NB4 (cell line): ENCODE measurements at places on chromosomes 5 and 9.
A peak's percentile ranks its signal among the peaks of the same experiment; 100 is the strongest.

DNA sequence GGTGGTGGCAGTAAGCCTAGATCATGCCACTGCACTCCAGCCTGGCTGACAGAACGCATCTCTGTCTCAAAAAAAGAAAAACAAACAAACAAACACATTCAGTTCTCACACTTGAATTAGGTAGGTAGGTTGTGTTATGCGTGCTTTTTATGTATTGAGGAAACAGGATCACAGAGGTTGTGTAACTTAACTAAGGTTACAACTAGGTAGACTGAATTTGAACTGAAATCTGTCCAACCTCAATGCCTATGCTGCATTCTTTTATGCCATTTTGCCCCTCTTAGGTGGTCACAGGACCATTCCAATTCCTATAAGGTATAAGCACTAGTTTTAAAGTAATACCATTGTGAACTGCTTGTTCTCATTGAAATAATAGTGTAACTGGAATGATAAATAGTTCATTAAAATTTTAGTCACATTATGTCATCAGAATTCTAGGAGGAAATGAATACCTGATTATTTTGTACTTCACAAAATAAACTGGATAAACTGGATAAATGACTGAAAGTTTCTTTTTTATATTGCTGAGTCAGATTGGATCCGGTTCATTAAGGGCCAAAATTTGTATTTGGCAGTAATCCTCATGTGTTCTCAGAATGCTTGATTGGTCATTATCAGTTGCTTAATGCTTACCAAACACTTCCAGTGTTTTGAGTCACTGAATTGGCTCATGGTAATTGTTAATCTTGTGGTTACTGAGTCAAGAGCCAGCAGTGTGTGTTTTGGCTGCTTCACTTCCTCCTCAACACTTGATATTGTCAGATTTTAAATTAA, 7.1 kb downstream of the UBAP1 start:
- DNase-seq, result peak; percentile 97

GRCh38 chr5:176716320-176716719, 69.0 kb downstream of the TSPAN17 start:
- no peak for DNase-seq

DNA sequence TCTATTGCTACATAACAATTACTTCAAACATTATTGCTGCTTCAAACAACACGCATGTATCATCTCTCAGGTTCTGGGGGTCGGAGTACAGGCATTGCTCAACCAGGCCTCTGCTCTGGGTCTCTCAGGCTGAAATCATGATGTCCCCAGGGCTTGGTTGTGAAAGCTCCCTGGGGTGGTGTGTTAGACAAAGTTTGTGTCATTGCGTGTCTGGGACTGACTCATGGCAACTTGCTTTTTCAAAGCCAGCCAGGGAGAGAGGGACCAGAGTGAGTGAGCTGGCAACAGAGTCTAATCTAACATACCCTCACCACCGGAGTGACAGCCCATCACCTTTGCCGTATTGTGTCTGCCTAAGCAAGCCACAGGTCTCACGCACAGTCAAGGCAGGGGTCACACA, 259.2 kb upstream of the NFIL3 start:
- peak; percentile 77 for DNase-seq

- no peak for DNase-seq
Observed at GRCh38 chr5:131068893-131069643, 96.0 kb downstream of the HINT1 start.

DNA sequence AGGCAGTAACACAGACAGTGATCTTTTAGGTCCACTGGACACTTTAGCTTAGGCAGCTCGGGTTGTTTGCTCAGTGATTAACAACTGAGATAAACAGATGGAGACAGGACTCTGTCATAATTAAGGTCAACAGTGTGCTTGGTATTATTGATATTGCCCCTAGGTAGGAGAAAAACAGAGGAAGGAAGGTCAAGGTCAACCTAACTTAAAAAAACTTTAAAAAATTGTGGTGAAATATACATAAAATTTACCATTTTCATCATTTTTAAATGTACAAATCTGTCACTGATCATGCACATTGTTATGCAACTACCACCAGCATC, 2.1 kb upstream of the HSPA4 start:
- DNase-seq, result no peak

DNA sequence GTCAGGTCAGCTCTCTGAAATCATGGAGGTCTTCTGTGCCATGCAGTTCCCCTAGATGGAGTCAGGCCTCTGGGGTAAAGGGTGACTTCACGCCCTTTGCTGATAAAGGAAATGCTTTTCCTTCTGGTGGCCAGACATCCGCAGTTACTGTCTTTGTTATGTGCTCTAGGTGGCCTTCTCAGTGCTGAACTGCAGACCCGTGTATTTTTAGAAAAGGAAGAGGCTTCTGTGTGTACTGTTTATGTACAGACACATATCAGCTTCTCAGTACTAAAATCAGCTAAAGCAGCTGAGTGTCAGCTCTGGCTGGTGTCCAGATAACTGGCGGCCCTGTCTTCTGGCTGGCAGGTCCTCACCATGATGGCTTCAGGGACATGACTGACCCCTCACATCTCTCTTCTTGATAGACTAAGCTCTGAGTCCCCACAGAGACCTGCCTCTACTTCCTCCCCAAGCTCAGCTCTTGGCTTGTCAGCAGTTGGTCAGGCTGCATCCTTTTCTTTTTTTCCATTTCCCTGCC, 75.3 kb downstream of the ARHGAP26 start:
- DNase-seq, result peak; percentile 56

DNA sequence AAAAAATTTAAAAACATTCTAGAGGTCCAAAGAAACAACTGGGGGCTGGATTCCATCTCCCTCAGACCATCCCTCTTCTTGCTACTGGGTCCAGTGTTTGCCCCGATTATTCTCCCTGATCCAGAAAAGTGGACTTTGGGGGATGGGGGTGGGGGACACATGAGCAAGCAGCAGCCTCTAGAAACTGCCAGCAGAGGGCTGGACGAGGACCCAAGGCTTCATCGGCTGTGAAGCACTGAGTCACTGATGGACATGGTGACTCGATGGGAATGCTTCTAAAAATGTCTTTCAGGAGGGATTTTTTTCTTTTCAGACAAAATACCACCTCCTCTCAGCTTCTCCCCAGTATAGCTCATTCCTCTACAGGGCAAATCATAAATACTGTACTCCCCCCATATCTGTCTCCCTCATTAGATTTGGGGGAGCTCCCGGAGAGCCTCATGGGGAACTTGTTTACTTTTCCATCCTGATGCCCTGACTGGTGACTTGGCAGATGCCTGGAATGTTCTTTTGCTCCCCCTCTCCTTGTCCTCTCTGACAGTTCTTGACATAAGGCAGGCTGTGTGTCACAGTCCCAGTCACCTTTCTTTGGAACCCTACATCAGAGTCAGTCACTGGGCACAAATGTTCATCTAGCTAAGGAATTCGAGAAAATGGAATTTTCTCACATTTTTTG, 67.2 kb upstream of the STC2 start:
- DNase-seq, result no peak

DNA sequence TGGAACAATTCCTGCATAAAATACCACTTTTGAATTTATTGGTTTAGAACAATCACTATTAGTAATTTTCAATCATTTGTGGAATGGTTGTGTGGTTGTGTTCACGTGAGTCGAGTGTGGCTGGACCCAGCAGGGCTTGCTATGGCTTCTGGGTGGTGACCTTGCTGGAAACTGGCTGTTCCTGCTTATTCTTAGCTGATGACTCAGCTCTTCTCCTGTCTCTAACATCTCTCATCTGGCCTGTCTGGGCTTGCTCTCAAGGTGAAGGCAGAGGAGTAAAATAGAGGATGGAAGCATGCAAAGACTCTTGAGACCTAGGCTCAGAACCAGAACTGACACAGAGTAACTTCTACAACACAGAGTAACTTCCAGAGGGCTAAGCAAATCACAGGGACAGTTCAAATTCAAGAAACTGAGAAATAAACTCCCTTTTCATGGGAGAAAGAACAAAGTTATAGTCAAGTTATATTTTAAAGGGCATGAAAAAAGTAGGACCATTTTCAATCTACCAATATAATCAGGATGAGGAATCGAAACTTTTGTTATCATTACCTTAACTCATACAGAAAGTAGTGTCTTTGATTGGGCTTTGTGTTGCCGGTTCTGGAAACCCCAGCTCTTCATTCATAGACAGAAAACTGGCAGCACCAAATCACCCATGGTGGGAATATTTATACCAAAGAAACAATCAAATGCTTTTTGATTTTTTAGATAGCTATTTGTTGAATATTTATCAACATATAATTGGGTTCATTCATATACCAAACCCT, 665.1 kb downstream of the CDH18 start:
- no peak for DNase-seq

DNA sequence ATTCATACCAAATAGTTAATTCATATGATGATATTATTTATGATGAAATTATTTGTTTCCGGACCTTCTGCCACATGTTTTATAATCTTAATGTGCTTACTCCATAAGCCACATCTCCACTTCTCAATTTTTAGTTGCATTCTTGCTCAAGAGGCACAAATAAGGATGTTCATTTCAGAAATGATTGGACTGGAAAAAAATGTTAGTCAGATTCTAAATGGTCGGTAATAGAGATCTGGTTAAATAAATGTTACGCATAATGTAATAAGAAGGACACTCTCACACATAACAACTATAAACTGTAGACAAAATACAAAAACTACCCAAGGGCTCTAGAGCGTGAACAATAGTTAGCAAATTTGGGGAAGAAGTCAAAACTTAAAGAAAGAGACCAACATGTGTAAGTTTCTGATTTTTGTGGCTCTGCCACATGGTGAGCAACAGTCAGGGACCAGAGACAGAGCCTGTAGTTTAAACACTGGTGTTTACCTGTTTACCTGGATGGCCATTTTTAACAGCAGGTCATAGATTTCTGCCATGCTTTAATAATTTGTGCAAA, 554.3 kb upstream of the CLINT1 start:
- DNase-seq, result no peak

GRCh38 chr9:85715587-85715986, 26.2 kb downstream of the AGTPBP1 start:
- DNase-seq, result peak; percentile 89

DNA sequence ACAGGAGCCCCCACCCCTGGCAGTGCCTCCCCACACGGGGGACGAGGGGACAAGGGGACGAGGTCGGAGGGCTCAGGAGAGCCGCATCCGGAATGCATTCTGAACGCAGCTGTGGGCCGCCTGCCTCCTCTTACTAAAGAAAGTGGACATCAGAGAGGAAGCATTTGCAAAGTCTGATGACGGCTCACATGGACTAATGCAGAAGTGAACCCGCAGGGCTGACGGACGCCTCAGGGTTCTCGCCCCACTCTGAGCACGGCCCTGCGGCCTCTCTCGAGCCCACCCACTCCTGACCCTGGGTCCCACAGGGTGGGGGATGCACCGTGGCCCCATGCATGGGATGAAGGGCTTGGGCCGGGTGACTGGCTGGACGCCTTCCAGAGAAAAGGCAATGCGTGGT, 5.9 kb downstream of the LPCAT1 start:
- DNase-seq, result no peak

DNA sequence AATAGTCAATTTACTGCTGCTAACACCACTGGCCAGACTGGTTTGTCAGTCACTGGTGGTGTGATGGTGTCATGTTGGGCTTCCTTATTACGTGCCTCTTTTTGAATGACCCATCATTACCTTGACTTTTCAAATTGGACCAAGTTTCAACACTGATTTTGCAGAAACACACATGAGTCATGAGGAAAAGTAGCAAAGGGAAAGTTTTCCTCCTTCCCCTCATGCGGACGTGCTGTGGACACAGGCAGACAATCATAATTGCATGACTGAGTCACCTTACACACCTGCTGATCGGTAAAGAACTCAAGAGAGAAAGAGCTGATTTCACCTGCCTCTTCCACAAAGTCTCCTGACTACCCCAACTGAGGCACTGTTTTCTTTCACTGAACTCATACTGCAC, 324.5 kb downstream of the ARRDC3 start:
- DNase-seq, result no peak

DNA sequence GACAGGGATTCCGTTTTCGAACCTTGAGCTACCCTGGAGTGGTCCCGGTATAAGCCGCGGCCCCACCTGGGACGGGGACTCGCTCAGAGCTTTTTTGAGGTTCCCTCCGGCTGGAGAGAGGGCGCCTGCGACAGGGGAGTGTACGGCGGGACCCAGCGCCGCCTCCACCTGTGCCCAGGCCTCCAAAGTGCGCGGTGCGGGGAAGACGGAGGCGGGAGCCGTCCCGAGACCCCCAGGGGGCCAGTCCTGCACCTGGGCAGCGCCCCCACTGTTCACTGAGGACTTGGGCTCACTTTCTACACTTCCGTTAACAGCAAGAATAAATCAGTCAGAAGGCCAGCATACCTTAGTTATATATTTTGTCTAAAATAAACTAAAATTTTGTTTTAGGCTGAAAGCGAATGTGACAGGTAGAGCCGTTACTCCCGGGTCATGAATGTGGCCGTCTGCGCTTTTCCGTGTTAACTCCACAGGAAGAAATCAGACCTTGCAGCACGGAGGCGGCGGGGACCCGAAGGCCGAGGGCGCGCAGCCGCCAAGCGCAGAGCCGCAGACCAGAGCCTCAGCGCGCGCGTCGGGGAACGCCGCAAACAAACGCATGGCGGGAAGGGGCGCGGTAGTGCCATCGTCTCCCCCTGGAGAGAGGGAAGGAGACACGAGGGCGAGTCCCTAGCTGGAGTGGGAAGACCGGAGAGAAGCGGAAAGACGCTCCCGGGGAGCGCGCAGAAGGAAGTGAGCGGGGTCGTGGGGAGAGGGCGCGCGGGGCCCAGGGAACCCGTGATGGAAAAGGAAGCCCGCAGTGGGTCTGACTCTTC, 14.1 kb downstream of the TRIM7 start:
- DNase-seq, result peak; percentile 69

DNA sequence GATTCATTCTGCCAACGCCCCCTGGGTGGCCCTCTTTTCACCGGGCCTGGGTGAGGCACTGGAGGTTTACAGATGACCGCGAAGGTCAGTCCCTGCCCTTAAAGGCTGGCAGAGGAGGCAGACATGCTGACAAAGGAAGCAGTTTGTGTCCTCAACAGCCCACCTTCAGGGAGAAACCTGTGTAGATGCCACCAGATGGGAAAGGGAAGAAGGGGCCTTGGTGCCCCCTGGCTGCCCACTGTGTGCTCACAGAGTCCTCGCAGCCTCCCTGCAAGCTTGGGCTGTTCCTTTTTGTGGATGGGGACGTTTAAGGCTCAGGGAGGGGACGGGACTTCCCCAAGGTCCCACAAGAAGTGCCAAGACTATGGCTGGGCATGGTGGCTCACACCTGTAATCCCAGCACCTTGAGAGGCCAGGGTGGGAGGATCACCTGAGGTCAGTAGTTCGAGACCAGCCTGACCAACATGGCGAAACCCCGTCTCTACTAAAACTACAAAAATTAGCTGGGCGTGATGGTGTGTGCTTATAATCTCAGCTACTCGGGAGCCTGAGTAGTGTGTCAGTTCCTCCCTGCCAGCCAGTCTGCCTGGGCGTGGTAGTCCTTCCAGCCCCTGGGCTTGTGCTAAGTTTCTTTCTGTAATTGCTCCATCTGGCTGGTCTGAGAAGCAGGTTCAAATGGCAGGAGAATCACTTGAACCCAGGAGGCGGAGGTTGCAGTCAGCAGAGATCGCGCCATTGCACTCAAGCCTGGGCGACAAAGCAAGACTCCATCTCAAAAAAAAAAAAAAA, 36.2 kb downstream of the NEK6 start:
- DNase-seq, result no peak

DNA sequence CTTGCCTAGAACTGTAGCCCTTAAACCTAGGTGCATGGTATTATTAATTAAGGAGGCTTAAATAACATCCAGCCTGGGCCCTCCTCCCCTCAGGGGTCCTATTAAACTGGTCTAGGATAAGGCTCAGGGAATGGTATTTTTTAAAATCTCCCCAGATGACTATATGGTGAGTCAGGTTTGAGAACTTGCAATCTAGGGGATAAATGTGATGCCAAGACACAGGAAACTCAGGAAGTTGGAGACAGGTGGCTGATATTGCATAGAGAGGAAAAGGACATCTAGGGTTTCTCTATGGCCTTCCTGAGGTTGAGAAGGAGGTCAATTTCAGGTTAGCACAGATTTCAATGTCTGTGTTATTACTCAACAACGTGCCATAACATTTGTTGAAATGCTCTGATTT, 581.0 kb downstream of the TLE1 start:
- no peak for DNase-seq
